Thymus (tissue), 14 donors: ENCODE measurements at places on chromosomes 2 and 18. TPM values are rescaled to one million over a fixed set of nuclear protein-coding genes. Genes with fewer than 3 reads are reported as not detected.

GRCh38 chr2:120815292-120815691 lies 79.6 kb downstream of the GLI2 start:
- no peaks in the 10 kb centered on the region for H3K36me3 ChIP-seq
- H3K27me3 ChIP-seq: no peaks in the 10 kb centered on the region
- H3K4me1 ChIP-seq: no peaks in the 10 kb centered on the region
- H3K27ac ChIP-seq: no peak overlapping the region

GRCh38 chr2:31110431-31110830 lies 27.8 kb downstream of the GALNT14 start:
- no peaks in the 10 kb centered on the region for H3K36me3 ChIP-seq
- no peak overlapping the region for H3K27ac ChIP-seq
- H3K4me1 ChIP-seq: no peaks in the 10 kb centered on the region
- H3K27me3 ChIP-seq: no peaks in the 10 kb centered on the region
- no peak overlapping the region for H3K4me3 ChIP-seq

Gene ALLC
- 0.05 TPM for total RNA-seq

- no peaks in the 10 kb centered on the region for H3K27me3 ChIP-seq
- no peak for DNase-seq
Measured at GRCh38 chr2:54657664-54658083, 65.8 kb upstream of the EML6 start.

DNA sequence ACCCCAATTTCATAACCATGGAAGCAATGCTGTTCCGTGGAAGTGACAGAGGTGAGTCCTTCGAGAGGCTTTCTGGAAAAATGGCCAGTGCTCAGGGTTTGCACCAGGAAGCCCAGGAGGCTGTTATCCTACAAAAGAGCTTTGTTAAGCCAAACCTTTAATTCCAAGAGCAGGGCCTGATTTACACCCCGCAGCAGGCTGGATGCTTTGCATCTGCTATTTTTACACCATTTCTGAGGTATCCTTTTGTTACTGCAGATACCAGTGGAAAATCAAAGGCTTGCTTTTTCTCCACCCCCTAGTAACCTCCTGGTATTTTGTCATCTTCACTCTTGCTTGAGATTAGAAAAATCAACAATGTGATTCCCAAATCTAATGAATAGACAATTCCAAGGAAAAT lies 380.6 kb downstream of the SOX11 start:
- no peak overlapping the region for H3K4me3 ChIP-seq
- H3K27me3 ChIP-seq: no peaks in the 10 kb centered on the region
- DNase-seq: no peak
- no peak overlapping the region for H3K27ac ChIP-seq

DNA sequence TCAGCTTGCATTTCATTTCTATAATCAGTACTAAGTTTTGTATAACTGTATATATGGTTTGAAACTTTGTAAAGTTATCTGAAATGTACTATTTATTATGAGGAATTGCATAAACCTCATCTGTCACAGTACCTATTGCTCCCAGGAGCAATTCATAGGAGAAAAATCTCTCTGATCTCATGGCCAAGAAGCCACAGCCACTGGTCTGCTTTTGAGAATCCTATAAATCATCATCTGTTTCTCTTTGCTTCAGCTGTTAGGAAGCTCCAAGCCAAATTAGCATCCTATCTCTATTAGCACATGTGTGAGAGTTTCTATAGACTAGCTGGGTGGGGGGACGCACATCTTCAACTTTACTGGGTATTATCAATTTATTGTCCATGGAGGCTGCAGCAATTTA lies 210.3 kb downstream of the CYP26B1 start:
- no peaks in the 10 kb centered on the region for H3K4me1 ChIP-seq
- H3K27me3 ChIP-seq: no peaks in the 10 kb centered on the region
- no peak for DNase-seq
- no peak overlapping the region for H3K27ac ChIP-seq
- H3K36me3 ChIP-seq: no peaks in the 10 kb centered on the region
